ENCODE measurements at places on chromosomes 7 and 10.

DNA sequence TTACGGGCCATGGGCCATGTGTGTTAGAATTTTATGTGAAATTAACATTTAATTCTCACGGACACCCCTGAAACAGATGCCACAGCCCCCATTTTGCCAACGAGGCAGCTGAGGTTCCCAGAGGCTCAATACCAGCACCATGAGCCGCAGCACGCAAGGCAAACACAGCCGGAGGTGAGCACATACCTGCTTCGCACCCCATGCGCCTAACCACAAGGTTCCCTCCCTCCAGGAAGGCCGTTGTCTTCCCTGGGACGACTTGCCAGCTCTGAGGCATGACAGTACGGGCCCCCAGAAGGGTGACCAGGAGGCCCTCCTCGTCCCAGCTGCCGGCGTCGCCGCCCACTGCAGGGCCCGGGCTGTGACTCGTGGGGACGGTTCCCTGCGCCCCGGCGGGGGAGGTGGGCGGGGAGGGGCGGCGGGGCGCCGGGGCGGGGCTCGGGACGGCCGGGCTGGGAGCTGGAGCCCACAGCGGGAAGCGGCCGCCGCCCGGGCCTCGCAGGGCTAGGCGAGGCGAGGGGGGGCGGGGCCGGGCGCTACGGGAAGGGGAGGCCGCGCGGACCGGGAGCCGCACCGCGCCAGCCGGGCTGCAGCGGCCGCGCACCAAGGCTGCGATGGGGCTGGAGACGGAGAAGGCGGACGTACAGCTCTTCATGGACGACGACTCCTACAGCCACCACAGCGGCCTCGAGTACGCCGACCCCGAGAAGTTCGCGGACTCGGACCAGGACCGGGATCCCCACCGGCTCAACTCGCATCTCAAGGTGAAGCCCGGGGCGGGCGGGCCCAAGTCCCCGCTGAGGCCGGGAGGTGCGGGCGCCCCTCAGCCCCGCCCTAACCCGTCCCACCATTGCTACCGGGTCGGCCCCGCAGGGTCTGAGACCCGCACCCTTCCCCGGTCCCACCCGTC, at the start of gene CAV2:
TSS of gene CAV2 (plus strand) at position 571 of the 910 bp plus-strand sequence. CDS start at position 615, 44 bp downstream.
- no peak for DNase-seq

DNA sequence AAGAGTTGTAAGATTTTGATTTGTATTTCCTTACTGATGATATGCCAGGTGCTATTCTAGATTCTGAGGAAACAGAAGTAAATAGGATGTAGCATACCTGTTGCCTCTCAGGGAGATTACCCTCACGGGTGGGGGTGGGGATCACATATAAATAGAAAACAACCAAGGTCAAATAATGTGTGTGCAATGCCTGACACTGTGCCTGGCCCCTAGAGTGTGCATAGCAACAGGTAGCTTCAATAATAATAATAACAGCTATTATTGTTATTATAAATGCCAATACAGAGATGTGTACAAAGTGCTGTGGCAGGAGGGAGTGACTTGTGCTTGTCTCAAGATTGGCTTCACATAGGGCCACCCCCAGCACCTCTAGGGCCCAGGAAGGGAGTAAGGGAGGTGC, 24.0 kb downstream of the CNNM1 start:
- DNase-seq, result no peak

DNA sequence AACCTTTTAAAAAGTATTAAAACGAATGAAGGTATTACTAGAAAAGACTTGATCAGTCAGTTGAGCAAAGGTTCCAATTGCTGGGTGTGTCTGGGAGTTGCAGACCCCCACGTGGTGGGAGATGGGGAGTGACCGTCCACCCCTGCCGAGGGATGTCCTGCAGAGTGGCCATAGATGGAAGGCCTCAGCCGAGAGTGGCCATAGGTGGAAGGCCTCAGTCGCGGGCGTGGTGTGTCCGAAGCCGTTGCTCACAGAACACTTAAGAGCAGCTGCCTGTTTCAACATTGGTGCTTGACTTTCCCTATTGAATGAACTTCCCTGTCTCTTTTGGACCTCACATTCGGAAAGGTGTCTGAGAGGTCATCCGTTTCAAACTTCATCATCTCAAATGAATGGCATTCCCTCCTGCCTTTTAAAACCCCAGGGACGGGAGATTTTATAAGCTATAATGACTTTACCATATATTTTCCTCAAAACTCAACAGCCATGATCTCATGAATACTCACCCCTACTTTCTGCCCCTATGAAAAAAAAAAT, 69.4 kb downstream of the CAMK1D start:
- DNase-seq, result no peak

GRCh38 chr10:107546986-107547385, 382.5 kb upstream of the SORCS1 start:
- DNase-seq, result no peak

- DNase-seq, result no peak
These were observed 65.1 kb downstream of the ATXN7L1 start for GRCh38 chr7:105811189-105811847.

DNA sequence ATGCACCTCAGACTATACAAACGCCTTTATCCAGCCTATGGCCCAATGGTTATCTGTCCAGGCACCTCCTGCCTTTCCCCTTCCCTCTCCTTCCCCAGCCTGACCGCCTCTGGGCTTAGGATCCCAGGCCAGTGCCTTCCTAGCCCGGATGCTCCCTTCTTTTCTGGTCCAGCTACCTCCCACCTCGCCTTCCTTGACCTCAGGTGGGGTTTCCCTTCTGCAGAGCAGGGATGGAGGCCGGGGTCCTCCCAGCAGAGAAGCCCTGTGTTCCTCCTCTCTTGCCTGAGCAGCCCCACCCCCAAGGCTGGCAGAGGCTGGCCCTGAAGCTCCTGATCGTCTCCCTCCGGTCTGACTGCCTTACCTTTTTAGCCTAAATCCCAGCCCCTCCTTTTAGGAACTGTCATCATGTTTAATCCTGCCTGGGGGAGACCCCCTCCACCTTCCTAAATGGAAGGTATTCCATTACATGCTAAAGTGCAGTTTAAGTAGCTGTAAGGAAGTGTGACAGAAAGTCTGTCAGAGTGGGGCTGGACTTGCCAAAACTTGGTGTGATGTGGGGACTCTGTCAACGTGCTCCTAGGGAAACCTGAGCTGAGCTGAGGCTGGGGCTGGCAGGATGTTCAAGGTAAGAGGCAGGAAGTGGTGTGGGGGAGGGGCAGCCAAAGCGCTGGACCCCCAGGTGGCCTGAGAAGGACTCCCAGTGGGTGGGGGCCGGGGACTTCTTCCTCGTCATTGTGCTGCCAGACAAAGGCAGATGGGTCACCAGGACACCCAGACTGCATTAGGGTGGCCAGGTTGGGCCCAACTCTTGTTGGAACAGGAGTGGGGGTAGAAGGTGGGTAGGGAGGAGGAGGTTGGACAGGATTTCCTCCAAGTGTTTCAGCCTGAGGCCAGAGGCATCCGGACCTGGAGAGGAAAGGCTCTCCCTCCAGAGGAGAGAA, 39.5 kb downstream of the LBX1 start:
- no peak for DNase-seq

GRCh38 chr7:45982132-45982531, 61.1 kb upstream of the IGFBP3 start:
- DNase-seq, result no peak

DNA sequence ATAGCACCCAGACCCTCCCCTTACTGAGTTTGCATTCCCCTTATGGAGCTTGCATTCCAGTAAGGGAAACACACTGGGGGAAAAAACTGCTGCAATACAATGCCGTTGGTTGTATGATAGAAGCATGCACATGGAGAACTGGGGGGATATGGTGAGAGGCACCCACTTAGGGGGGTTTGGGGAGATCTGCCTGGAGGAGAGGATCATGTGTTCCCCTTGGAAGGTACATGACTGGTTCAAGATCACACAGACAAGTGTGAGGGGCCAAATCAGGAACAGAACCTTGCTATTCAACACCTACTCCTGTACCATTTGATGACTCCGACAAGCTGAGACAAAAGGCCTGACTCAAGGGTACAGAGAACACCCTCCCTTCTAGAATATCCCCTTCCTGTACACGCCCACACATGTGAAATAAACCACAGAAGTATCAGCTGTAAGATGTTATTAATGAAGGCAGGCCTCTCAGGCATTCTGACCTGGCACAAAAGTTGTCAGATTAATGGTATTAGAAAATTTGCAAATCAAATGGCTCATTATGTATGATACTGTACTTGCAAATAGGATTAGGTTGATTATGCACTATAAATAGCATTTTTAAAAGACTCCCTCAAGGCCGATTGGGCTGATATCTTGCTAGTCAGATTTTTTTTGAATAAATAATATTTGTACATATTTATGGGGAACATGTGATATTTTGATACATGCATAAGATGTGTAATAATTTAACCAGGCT, 122.2 kb downstream of the NPY start:
- DNase-seq, result no peak

DNA sequence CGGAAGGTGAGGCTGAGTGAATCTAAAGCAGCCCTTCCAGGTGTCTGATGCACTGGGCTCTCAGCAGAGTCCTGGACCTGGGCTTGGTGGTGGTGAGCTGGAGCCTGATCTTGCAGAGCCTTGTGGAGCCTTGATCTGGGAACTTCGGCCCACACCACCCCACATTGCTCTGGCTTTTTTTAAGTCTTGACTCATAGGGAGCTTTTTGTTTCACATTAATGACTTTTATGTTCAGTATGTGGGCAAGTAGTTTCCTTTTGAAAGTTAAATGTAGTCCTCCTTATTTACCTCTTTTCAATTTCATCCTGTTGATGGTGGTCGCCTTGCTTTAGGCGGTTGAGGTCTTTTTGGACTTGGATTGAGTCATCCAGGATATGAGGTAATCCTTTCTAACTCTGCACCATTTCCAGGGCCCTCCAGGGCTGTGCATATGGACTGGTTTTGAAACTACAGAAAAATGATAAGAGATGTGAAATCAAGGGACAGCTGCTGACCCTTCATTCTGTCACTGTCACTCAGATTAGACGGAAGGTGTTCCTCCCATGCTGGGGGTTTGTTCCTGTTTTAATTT, 2.9 kb upstream of the NRAP start:
- DNase-seq, result no peak

- no peak for DNase-seq
These were observed 102.9 kb downstream of the AOAH start for GRCh38 chr7:36621396-36621795.

DNA sequence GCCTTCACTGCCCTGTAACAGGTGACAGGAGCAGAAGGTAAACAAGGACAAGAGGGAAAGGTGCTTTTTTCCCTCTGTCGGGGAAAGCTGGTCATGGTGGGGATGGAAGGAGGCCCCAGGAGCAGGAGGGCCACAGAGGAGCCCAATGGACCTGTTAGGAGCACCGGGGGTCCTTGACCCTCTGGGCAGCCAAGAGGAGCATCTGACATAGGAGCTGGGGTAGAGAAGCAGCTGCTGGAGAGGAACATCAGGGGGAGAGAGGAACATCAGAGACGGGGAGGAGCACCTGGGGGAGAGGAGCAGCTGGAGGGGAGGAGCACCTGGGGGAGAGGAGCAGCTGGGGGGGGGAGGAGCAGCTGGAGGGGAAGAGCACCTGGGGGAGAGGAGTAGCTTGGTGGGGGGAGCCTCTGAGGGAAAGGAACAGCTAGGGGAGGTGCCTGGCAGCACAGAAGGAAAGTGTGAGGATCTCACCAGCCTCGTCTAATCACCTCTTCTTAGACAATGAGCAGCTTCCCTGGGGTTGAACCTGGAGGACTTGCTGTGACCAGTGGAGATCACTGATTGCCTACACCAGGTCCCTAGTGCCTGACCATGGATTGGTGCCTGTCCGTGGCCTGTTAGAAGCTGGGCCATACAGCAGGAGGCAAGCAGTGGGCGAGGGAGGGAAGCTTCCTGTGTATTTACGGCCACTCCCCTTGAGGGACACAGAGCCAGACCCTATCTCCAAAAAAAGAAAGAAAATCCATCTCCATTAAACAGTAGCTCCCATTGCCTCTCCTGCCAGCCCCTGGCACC, 37.6 kb downstream of the JAKMIP3 start:
- no peak for DNase-seq

GRCh38 chr10:84423719-84424118, 95.3 kb downstream of the CCSER2 start:
- no peak for DNase-seq

DNA sequence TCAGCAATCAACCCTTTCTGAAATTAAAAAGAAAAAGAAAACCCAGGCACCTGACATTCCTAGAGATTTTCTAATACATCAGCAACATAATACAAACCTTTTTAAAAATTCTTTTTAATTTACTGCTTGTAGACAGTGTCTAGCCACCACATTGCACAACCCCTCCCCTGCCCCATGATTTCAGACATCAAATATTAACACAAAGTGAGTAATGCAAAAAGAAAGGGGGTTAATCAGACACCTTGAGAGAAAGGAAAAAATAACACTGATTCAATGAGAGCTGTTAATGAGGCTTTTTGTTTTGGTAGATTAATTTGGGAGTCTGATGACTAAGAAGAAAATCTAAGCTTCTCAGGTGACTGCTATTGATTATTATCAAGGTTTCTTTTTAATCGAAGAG, 55.3 kb downstream of the SLC25A13 start:
- DNase-seq, result no peak

GRCh38 chr7:131602304-131602993, 46.0 kb upstream of the PODXL start:
- no peak for DNase-seq

DNA sequence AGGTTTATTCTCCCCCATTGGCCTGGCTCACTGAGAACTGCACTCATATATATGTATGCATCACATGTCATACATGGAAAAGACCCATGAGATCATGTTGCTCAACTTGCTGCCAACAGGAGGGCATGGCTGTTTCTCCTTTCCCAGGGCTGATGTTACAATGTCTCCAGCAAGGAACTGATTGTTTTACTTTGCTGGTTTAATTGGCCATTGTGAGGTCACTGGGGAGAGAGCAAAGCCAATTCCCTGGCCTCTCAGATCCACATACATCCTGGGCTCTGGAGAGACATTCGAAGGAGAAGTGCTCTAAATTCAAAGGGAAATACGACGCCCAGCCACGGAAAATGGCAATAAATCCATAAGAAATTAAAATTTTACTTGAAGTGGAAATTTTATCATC, 287.8 kb downstream of the WDR11 start:
- DNase-seq, result no peak

DNA sequence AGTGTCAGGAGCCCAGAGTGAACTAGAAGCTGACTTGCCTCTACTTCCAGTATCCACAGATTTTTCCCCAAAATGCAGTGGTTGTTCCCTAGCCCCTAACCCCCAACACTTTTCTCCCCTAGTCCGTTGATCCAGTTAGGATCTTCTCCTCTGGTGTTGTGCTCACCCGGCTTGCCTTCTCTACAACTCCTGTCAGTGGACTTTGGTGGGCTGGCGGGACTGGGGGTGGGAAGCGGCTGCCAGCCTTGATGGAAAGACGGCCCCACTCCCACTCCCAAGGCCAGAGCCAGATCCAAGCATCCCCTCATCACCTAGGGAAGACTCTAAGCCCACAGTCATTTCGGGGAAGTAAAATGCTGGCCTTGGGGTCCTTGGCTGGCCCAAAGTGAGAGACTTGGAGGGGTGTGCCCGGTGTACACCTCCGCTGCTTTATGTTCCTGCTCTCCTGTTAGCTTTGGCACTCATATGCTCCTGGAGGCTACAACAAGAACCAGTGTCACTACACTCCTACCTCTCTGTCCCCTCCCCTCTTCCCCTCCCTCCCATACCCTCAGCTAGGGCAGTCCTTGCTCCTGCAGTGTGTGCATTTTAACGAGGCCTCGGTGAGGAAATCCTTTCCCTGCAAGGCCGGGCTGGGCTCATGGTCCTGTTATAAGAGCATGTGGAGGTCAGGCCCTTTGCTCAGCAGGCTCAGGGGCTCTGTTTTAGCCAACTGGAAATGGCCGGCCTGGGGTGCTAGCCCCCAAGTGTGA, 930 bp upstream of the HOXA10 start:
- no peak for DNase-seq

GRCh38 chr7:122380992-122381391, 76.4 kb upstream of the FEZF1 start:
- no peak for DNase-seq

GRCh38 chr10:125550362-125550761, 132.6 kb downstream of the TEX36 start:
- DNase-seq, result no peak

- DNase-seq, result no peak
These were observed 86.8 kb upstream of the ZMIZ1 start for GRCh38 chr10:78981970-78982281.
